Stimulated activated CD8-positive, alpha-beta memory T cell treated with anti-CD3 and anti-CD28 coated beads, Interleukin-2, amount 100 ng/mL, for 1 hour (primary cell): ENCODE measurements at places on chromosomes 5 and 9.

DNA sequence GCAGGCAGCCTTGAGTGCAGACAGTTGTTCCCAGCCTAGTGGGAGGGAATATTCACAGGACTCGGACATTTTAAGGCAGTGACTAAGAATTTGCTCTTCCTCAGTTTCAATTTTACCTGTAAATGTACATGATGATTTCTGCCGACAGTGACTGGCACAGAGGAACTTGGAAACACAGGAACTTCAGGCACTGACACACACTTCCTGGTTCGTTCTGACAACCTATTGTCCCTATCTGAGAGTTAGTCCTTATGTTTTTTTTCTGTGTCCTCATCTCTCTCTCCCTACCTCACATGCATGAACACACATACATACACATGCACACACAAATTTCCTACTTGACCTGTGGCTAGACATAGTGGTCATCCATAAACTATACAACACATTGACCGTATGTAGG lies 89.4 kb upstream of the CD180 start:
- no peak for DNase-seq

DNA sequence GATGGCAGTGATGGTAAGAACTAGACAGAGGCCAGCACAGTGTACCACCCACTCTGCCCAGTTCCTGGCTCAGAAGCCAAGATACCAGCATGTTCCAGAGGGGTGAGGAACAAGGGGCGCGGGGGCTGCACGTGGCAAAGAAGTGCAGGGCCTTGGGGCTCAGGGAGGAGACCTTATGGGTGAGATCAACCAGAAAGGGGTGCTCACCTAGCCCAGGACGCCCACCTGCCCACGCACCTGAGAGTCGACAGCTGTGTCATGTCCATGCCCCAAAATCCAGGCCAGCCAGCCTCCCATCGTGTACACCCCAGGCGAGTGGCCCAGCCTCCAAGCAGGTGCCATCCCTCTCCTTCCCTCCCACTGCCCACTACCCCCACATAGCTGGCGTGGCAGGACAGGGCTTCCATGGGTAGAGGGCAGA lies 34.9 kb downstream of the BICD2 start:
- no peak for DNase-seq

- no peak for DNase-seq
Observed at GRCh38 chr9:75089373-75089766, 1.1 kb downstream of the OSTF1 start.

GRCh38 chr9:115442054-115442453 lies 324.1 kb upstream of the TNC start:
- DNase-seq: no peak

DNA sequence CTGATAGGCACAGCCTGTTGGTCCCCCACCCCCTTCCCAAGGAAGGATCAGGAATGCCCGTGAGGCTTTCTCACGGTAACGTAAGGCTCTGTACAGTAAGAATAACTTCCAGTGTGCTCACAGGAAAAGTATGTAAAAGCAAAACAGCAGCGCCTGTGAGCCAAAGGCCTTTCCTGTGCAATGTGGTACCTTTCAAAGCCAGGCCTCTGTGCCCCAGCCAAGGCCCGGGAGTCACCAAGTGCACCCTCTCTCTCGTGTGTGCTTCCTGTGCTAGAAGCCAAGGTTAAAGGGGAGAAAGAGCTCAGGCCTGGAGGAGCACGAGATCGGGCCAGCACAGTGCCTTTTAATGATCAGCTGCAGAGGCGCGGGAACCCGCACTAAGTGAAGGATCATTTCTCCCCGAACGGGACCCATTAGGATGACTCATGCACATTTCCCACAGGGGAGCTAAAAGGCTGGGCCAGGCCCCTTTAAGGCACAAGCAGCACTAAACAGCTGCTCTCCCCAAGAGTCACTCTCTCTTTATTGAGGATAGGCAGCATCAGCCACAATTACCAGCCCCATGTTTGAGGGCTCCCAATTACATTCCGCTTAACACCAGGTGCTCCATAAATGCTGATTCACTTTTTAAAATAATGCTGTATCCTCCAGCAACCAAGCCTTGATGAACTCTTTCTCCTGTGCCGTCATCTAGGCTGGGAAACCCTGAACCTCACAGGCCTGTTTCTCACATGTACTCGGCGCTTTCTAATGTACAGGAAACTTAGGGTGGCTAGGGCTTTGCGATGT lies 42.8 kb downstream of the SHB start:
- DNase-seq: no peak

- DNase-seq: no peak
Observed at GRCh38 chr5:156326718-156327259, at the start of gene SGCD. SGCD (plus strand) TSS chr5:156327164.

- DNase-seq: no peak
Observed at GRCh38 chr9:124846969-124847368, 6.3 kb upstream of the WDR38 start.

DNA sequence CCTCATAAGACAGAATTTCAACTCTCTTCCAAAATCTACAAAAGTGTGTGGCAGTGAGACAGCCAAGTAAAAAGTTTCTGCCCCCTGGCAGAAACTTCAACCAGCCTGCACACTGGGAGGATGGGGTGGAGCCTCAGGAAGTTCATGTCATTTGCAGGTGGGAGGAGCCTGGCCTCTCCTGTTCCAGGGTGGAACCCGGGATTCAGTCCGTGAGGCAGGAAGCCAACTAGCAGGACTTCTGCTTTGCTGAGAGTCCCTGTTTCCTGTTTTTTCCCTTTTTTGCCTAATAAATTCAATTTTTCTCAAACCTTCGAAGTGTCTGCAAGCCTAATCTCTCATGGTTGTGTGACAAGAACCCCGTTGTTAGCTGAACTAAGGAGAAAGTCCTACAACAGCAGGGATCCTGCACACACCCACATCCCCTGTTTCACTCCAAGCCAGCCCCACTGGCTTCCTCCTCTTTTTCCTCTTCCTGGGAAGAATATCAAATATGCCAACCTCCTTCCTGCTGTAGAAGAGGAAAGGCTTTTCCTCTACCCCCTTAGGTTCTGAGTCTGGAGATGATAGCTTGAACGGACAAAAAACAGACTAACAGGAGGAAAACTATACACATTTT lies 69.3 kb downstream of the ALDH7A1 start:
- no peak for DNase-seq

GRCh38 chr9:133873461-133873891 lies 118.6 kb downstream of the VAV2 start:
- DNase-seq: no peak

GRCh38 chr5:75616971-75617621 lies 5.8 kb downstream of the ANKDD1B start:
- DNase-seq: no peak

- no peak for DNase-seq
Observed at GRCh38 chr9:14618836-14619420, 74.3 kb downstream of the ZDHHC21 start.

GRCh38 chr9:116674210-116674980 lies 12.7 kb upstream of the TRIM32 start:
- no peak for DNase-seq

- DNase-seq: no peak
Observed at GRCh38 chr5:10288592-10289219, 19.0 kb downstream of the CMBL start.

- DNase-seq: no peak
Observed at GRCh38 chr5:157915638-157916037, 56.7 kb upstream of the CLINT1 start.

- DNase-seq: no peak
Observed at GRCh38 chr5:132526290-132526973, 16.9 kb downstream of the IL5 start.

- DNase-seq: no peak
Observed at GRCh38 chr5:125196481-125197111, 450.2 kb upstream of the ZNF608 start.

- DNase-seq: no peak
Observed at GRCh38 chr9:93205045-93205768, 21.3 kb downstream of the WNK2 start.

- DNase-seq: no peak
Observed at GRCh38 chr9:133974631-133975341, 17.3 kb downstream of the VAV2 start.

DNA sequence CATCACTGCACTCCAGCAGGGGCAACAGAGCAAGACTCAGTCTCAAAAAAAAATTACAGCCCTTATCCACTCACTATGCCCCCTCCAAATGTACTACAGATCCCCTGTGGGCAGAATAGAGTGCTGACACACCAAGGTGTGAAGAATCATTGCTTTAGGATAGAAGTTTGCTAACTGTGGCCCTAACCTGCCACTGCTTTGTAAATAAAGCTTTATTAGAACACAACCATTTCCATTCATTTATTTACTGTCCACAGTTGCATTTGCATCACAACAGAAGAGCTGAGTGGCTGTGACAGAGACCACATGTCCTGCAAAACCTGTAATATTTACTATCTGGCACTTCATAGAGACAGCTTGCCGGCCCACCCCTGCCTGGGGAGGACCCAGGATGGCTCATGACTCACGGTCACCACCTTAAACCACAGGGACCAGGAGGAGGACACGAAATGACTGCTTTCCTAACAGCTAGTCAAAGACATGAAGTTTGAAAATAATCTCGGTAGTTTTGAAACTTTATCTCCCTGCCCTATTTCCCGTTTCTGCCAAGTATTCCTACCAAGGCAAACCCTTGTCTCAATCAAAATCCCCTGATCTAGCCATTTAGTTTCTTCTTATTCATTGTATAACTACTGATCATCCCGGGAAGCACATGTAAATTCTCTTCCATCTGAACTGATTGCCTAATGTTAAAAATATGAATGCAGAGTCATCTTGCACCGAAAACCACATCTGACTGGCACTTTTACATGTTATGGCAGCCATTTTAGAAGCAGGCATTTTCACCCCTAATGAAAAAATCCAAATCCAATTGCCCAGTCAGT lies 206.1 kb downstream of the SLIT3 start:
- no peak for DNase-seq

DNA sequence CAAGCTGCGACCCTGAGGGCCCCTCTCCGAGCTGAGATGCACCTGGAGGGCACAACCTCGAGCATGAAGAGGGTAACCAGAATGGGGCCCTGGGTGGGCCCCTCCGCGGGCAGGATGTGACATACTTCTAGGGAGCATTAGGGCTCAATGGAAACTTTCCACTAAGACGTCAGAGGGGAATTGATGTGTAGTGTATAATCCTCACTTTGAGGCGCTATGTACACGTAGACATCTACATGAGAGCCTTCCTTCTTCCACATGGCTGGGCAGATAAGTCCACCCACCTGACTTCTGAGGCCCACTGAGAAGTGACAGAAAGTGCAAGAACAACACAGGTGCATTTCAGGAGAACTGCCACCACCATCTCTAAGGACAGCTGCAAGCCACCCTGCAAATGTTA lies 61.0 kb downstream of the DAP start:
- no peak for DNase-seq

- no peak for DNase-seq
Observed at GRCh38 chr9:104944356-104944755, 16.4 kb upstream of the ABCA1 start.

GRCh38 chr9:133619791-133620190 lies 10.6 kb upstream of the FAM163B start:
- DNase-seq: peak; percentile 8

- DNase-seq: no peak
Observed at GRCh38 chr9:35728041-35728971, 3.7 kb downstream of the TLN1 start.

GRCh38 chr5:38835887-38836286 lies 9.9 kb upstream of the OSMR start:
- DNase-seq: no peak

DNA sequence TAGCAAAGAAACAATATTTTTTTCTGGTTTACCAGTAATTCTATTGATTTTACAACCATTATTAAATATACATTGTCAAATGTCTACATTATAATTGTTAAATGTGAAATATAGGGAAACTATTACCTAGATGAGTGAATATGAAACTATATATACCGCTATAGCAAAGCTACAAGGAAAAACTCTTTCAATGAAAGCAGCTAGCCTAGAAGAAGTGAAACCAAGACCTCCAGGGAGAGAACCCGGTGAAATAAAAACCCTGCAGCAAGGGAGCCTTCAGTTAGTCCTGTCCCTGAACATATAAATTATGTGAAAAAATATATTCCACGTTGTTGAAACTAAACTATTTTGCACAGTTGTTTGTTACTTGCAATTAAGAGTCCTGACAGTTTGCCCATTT lies 913.1 kb downstream of the EFNA5 start:
- no peak for DNase-seq

DNA sequence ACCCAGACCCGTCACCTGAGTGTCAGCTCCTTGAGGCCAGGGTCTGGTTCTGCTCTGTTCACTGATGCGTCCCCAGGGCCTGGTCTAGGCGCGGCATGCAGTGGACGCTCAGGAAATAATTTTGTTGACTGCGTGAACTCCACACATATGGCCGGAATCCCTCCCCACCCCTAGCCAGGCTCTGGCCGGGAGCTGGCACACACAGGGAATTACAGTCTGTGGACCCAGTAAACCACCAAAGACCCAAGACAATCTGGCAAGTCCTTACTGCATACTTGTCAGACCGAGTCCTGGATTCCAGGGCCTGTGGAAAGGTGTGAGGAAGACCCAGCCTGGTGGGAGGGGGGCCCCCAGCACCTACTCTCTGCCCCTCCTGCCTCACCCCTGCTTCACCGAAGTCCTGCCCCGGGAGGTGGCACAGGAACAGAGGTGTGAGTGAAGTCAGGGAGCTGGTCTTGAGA lies 113.0 kb upstream of the IER5L start:
- no peak for DNase-seq

GRCh38 chr5:56954262-56954661 lies 2.3 kb upstream of the MIER3 start:
- DNase-seq: no peak

DNA sequence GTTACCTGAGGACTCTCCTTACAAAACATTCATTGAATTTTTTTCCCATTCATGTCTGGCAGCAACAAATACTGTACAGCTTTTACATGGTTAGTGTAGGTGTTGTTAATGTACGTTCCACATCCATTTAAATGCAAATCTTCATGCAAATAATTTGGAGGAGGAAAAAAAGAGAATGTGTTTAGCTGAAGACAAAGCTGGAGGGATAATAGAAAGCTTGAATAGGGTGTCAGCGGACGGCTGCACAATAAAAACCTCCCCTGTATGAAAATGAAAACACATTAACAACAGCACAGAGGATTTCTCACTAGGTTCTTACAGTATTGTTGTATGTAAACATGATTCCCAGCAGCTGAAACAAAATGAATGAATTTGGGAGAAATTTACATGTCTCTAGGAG lies 231.5 kb downstream of the ZNF608 start:
- DNase-seq: no peak

- DNase-seq: no peak
Observed at GRCh38 chr9:29691758-29692407, 2118.6 kb upstream of the C9orf72 start.
